Psoas muscle (tissue), 8 donors: ENCODE measurements at places on chromosomes 7 and 10.

DNA sequence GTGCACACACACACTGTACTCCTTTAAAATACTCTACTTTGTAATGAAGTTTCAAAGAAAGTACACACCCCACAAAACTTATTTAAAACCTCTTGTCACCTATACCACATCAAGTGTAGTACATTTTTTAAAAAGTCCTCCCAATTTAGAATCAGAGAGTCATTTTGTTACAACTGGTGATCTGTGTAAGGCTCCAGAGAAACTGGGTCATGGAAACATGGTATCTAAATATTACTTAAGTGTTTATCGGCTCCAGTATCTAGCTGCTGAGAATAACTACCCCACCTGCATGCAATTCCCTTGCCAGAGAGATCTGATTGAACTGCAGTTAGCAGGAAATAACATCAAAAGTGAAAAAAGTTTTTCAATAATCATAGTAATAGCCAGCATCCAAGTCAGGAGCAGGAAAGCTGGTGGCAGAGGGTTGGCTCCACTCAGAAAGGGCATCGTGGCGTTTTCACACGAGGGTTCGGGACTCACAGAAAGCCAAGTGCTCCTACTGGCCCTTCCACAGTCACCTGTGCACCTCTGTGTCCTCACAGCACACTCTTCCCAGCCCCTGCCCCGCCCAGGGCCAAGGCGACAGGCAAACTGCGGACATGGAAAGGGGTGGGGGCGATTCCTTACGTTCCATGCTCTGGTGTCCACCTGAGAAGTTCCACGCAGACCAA, 6.5 kb downstream of the RGS10 start:
- DNase-seq: no peak

- no peak for DNase-seq
These were observed 285.6 kb downstream of the IPMK start for GRCh38 chr10:57982091-57982490.

DNA sequence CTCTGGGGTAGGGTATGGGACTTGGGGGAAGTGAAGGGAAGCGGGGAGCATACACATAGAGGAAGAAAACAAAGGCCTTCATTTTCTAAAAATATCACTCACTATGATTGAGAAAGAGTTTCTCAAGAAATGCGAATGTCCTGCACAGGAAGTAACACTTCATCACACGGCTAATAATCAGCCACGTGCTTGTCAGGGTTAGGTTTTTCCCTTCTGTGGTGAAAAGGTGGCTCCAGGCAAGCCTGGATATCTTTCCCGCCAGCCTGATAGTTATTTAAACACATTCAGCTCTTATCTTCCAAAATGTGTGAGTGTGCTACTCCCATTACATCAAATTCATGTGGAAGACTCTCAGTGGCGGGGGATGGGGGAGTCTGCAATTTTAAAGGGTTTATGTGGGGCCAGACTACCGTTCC, 166.4 kb upstream of the ADO start:
- no peak for DNase-seq

DNA sequence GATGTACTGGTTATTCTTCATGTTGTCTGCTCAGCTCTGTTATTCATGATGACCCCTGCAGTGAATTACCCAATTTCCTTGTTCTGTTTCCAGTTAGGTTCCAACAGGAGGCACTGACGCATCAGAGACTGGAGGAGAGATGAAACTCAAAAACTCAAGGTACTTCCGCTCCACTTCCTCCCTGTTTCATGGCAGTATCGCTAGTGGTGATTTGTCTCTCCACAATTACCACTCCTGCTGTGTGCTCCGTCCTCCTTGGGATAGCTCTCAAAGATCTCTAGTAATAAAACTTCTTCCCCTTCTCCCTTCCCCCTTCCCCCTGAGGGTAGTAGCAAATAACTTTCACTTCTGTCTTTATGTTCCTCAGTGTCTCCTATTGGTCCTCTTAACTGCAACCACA, 107.4 kb upstream of the ABCB5 start:
- DNase-seq: no peak

GRCh38 chr7:20338285-20338684, 7.6 kb downstream of the ITGB8 start:
- no peak for DNase-seq

DNA sequence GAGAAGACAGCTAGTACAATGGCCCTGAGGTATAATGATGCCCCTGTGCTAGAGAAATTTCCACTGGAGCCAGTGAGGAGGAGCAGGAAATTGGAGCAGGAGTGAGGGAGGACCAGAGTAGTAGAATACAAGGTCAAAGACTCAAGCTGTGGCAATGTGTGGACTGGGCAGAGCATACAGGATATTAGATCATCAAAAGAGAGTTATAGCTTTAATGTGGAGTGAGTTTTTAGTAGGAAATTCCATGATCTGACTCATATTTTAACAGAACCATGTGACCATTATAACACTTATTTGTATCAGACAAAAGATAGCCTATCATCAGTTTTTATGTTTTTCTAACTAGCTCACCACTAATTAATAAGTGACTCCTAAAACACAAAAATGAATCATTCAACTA, 154.1 kb downstream of the DGKB start:
- DNase-seq: no peak

DNA sequence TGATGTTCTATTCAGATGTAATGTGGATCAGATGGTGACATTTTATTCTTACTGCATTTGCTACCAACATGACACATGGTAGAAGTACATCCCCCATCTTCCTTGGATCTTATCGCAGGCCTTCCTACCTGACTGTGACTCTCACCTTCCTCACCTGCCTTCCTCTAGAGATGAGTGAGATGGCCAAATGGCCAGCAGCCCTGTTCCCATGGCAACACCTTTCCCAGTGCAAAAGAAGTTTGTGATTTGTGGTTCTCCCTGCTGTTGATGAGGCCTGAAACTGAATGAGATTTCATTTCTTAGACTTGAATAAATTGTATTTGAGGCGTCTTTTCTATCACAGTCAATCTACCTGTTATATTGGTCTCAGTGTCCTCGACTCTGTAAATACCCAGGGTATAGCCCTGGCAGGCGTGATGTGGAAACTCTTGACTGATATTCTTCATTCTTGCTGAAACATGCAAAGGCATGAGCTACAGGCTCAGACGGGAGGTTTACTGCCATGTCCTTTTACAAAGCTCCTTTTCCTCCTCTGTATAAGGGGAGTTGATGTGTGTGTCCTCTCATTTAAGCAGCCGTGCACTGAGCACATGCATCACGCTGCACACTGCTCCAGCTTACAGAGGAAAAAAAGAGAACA, 440.7 kb upstream of the AKR1E2 start:
- no peak for DNase-seq

- no peak for DNase-seq
These were observed 32.3 kb downstream of the CALD1 start for GRCh38 chr7:134811765-134812164.

DNA sequence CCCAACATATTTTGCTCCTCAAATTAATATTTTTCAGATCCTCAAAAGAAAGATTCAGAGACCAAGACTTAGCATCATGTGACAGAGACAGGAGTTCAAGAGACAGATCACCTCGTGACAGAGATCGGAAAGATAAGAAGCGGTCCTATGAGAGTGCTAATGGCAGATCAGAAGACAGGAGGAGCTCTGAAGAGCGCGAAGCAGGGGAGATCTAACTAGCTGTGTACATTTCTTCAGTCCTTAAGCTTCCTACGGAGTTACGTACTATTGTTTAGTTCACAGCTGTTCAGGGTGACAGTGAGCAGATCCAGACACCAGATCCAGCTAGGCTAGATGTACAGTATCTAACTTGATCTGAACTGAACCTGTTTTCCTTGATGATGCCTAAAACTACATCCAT, 61.3 kb downstream of the KLRG2 start:
- DNase-seq: no peak

- DNase-seq: no peak
These were observed 25.0 kb downstream of the SHH start for GRCh38 chr7:155787171-155787851.

DNA sequence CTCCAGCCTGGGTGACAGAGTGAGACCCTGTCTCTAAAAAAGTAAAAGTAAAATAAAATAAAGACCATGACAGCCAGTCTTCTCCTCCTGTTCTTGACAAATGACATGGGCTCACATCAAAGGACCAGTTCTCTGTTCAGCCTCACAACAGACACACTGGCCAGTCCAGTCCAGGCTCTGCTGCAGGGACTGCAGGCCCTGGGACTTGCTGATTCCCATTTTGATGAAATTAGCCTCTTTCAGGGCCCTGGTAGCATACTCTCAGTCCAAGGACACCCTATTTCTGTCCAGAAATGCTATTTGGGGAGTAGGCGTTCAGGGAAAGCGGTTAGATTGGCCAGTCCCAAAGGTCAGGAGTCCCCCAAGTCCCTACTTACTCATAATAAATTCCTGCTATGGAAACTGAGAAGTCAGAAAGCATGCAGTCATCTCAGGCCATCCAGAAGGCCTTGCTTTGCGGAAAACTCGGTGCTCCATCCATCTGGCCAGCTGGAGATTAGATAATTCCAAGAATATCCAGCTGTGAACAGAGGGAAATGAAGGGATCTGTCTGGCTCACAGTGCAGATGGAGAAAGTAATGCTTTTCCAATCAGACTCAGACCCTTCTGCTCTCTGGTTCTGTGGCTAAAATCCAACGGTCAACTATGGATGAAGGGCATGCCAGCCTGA, 74.4 kb downstream of the RAB11FIP2 start:
- DNase-seq: no peak
